Activated CD4-positive, alpha-beta T cell treated with anti-CD3 and anti-CD28 coated beads, Interleukin-10, Interleukin-2, amounts not matched to agents 100 ng/mL and 50 ng/mL, durations not matched to agents 16 hours and 8 hours (primary cell): ENCODE measurements at places on chromosomes 7 and 10.

DNA sequence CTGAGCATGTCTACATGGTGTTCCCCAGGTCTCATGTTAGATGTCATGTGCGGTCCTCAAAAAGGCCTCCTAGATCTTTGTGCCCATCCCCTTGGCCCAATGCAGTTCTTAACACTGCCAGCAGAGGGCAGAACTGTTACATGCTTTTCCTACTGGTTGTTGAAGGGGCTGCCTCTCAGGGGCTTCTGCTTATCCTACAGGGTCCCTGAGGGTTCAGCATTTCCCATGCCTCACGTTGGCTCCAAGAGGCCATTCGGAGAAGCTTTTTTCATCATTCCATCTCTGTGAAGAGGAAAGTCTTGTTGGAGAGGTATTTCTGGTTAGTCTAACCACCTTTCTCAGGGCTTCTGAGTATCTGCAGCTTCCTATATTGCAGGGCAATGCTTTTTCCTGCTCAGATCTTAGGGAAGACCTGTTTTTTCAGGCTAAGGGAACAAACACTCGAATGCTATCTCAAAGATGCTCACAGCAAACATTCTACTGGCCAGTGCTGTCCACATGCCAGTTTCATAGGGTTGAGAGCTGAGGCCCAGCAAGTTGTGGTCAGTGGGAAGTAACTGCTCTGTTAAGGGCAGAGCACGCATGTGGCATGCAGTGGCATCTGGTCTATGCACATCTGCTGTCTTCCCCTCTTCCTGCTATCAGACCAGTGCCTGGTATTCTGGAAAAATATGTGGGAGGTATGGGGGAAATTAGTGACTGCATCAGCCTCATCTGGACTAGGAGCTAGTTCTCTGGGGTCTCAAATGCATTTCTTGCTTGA, 31.5 kb downstream of the MBL2 start:
- DNase-seq: peak; percentile 46

DNA sequence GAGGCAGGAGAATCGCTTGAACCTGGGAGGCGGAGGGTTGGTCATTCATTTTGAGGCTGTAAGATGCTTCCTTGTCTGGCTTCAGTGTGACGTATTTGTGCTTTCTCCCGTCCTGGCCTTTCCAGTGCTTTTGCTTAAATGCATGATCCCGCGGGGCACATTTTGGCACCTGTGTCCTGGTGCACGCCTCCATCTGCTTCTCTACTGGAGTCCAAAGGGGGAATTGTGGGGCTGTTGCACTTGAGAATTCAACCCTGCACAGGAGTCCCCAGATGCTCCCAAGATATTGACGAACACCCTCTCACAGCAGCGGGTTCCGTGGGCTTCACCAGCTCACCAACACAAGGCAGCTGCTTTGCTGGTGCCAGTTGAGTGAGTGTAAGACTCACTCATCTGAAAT, 10.3 kb upstream of the LRRC27 start:
- DNase-seq: no peak

GRCh38 chr10:17375936-17376584, 78.3 kb downstream of the ST8SIA6 start:
- peak; percentile 37 for DNase-seq

DNA sequence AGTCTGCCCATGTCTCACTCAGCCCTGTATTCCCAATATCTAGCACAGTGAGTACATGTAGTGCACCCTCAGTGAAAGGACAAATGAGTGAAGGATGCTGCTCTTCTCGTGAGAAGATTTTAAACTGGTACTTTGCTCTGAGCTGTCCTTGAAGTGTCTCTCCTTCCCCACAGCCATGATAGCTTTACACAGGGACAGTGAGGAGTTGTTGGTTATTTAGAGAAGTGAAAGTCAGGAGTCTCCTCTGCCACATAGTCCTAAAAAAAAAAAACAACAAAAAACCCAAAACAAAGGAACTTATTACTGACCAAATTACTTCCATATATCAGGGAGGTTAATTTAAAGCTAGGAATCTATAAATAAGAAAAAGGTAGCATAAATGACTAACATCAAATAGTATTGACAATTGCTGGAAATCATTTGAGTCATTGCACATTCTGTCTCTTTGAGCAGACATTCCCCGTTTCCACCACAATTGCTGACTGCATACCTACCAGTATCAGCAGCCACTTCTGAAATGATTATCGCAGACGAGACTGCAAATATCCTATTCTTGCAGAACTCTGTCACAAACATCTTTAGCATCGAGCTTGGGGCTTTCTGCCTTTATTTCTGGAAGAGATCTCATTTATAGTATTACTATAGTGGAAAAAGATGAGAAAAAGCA, 202.1 kb downstream of the PTEN start:
- peak; percentile 83 for DNase-seq

DNA sequence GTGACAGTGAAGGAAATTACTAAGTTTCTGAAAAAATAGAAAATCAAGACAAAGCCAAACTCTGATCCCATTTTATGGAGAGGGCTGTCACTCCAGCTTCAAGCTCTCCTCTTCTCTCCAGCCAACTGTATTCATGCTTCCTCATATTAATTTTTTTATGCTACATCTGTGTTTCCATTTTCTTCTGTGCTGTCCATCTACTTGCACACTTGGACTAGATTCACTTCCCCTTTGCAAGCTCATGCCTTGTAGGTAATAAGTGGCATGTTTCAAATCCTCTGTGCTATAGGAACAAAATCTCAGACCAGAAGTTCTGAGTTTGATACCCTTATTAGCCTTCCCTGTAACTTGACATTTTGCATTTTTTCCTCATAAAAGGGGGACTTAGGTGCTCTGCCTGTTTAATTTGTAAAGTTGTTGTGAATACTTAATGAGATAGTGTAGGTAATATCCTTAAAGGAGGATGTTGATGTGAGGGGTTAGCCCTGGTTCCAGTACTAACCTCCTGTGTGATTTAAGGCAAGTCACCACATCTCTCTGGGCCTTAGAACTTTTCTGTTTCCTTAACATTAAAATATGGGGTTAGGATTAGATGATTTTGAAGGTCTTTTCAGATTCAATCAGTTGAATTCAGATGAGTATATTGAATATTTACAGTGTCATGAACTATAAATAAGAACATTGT, 358.8 kb downstream of the BBS9 start:
- DNase-seq: no peak

DNA sequence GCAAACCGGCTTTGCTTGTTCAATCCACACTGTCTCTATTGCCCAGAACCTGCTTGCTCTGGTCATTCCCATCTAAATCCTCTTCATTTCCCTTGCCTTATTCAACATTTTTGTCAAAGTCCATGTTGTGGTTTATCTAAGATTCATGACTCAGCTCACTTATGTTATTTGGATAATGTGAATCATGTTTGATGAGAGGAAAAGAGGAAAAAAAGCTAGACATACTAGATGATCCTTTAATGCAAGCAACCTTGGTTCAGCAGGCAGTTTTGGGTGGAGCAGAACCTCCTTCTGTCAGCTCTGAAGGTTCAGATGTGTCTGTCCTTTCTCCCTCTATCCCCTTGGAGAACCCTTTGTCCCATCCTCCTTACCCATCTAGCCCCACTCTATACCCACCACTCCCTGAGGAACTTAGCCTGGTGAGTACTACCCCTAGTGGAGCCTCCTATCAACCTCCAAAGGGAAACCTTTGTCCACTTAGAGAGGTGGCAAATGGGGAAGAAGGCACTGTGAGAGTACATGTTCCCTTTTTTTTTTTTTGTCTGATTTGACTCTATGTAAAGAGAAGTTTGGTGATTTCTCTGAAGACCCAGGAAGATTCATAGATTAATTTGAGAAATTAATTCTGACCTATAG, 2.1 kb upstream of the SAMD9L start:
- DNase-seq: no peak

GRCh38 chr7:66016131-66016461, 34.1 kb upstream of the GUSB start:
- no peak for DNase-seq

- DNase-seq: no peak
Observed at GRCh38 chr7:94778711-94779459, 123.0 kb upstream of the SGCE start.

DNA sequence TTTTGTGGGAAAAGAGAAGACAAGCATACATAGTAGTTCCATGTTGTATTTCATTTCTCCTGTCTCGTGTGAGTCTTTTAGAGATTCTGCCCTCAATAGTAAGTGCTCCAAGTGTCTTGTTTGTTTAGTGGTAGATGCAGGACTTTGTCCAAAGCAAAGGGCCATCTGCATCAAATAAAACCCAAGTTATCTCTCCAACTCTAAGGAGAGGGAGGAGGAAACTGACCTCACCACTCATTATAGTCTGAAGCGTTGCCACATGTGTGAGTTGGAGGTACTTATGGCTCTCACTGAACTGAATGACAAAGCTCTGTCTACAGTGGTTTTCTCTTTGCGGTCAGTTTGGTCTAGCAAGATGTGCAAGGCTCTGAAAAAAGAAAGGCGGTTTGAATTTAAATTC, 272.6 kb downstream of the DOCK4 start:
- no peak for DNase-seq

DNA sequence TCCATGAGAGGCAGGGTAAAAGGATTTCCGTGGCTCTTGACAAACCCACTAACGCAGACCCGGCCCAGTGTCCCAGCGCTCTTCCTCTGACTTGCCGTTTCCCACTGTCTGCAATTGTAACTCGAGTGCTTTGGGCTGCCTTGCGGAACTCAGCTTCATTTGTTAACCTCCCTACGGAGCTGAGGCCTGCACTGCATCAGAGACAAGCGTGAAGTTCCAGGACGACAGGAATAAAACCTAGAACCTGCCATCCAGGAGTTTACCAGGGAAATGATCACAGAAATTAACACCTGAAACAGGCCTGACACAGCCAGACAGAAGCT, 76.2 kb downstream of the SFMBT2 start:
- no peak for DNase-seq

DNA sequence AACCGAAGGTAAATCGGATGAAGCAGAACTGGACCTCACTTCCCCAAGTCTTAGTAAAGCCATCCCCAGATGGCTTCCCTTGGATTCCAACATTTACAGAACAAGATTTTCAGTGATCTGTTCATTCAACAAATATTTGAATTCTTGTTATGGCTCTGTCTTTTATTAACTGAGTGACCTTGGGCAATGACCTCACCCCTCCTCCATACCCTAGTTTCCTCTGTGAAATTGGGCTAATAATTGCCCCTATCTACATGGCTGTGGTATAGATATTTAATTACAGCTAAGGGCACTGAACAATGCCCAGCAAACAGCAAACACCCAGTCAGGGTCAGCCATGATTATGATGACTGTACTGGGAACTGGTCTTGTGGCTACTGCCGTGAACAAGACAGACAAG, 19.1 kb downstream of the TECTB start:
- DNase-seq: no peak

- DNase-seq: no peak
Observed at GRCh38 chr7:28301148-28301641, 111.1 kb upstream of the CREB5 start.
